ENCODE measurements at places on chromosomes 7 and 10. TPM values are rescaled to one million over a fixed set of nuclear protein-coding genes. Genes with fewer than 3 reads are reported as not detected.

The ZNF488 gene
- total RNA-seq = not detected

The SMKR1 gene
- 0.63 TPM for total RNA-seq

The GRM8 gene
- total RNA-seq = 0.21 TPM

The ZPBP gene
- not detected for total RNA-seq

The SFRP5 gene
- total RNA-seq = not detected

The CLDN3 gene
- 0.07 TPM for total RNA-seq

The CYP26C1 gene
- total RNA-seq = 0.33 TPM
